A549 (cell line): ENCODE measurements at places on chromosomes 4 and X.

GRCh38 chr4:182828360-182829025, 88.7 kb downstream of the DCTD start:
- no peak for DNase-seq

- no peak for DNase-seq
Measured at GRCh38 chrX:129992181-129992580, 9.7 kb downstream of the BCORL1 start.

GRCh38 chr4:40848251-40848650, 98.5 kb downstream of the NSUN7 start:
- DNase-seq, result no peak

DNA sequence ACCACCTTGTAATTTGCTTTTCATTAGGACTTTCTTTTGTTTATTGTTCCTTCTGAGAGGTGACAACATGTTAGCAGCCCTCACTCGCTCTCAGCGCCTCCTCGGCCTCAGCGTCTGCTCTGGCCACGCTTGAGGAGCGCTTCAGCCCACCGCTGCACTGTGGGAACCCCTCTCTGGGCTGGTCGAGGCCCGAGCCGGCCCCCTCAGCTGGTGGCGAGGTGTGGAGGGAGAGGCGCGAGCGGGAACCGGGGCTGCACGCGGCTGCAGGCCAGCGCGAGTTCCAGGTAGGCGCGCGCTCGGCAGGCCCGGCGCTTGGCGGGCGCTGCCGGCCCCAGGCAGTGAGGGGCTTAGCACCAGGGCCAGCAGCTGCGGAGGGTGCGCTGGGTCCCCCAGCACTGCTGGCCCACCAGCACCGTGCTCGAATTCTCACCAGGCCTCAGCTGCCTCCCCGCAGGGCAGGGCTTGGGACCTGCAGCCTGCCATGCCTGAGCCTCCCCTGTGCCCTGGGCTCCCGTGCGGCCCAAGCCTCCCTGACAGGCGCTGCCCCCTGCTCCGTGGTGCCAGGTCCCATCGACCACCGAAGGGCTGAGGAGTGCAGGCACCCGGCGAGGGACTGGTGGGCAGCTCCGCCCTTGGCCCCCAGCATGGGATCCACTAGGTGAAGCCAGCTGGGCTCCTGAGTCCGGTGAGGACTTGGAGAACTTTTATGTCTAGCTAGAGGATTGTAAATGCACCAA, 9.2 kb upstream of the AP1AR start:
- DNase-seq, result no peak

DNA sequence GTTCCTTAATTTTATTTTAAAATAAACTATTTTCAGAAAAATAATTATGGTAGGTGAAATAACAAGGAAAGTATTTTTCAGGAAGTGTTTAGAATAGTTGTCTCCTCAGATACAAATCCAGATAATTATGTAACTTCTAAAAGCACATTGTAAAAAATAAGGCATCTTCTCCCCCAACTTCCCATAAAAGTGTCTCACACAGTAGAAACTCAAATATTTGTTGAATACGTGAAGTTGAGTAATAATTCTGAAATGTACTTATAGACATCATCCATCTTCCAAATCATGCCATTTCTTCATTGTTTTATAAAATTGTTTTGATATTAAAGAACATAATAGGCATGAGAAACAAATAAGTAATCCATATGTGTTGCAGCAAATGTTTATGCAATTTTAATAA, 18.0 kb downstream of the SHISA3 start:
- DNase-seq, result no peak

DNA sequence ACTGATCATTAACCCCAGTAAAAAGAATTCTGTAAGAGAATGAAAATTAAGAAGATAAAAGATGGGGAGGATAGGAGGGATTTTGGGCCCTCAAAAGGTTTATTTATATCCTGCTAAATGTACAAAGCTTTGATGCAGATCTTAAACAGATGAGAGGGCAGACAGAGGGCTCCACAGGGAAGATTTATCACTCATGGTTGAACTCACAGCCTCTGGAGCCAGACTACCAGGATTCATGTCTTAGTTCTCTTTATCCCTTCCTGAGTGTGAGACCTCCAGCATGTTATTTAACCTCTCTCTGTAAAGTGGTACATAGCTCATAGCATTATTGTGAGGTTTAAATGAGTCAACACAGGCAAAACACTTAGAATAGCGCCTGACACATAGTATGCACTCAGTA, 74.4 kb downstream of the SOWAHB start:
- no peak for DNase-seq

DNA sequence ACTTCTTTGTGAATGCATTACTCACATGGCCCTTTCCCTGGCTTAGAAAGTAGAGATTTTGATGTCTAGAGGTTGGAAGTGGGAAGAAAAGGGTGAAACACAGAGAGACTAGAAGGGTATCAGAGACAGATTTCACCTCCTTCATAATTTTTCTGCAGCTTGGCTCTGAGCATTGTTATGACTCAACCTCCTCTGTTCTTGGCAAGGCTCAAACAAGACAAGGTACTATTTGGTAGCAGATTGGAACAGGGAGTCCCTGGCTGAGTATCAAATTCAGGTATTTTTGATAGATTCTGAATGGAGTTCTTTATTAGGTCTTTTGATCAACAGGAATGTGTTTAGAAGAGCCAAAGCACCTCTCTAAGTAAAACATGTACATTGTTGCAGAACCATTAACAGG, 146.3 kb upstream of the CHRDL1 start:
- DNase-seq, result no peak

DNA sequence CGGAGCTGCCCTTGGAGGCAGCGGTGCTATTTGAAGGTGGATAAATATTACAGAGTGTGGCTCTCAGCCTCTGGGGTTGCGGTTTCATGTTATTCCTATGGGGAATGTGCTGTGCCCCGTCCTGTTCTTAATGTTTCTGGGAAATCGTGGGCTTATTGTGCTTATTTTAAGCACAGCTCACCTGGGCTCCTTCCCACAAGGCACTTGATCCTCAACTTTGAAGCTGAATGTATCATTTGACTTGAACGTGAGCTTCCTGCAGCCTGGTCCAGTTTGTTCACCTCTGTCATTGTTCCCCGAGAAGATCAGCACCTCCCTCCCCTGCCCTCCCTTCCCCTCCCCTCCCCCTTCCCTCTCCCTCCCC, 3.9 kb downstream of the SORCS2 start:
- DNase-seq, result no peak

- no peak for DNase-seq
Measured at GRCh38 chr4:14345356-14345775, 656.9 kb upstream of the CPEB2 start.

- no peak for DNase-seq
Measured at GRCh38 chr4:143397335-143397734, 60.7 kb downstream of the GAB1 start.

DNA sequence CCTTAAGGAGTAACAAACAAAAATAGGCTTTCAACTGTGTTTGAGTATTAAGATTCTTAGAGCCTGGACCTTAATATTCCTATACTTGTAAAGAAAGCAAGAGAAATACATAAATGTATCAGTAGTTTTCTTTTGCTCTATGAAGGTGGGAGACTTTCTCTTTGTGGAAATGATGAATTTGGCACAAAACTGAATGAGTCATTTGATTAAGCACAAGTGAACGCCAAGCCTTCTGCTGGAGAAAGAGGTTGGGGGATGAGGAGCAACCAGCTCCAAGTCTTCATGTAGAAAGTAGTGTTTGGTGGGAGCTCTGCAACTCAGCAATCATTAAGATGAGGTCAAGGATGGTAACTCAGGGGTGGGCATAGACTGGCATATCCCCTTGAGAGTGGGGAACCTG, 49.6 kb downstream of the MEPE start:
- no peak for DNase-seq

DNA sequence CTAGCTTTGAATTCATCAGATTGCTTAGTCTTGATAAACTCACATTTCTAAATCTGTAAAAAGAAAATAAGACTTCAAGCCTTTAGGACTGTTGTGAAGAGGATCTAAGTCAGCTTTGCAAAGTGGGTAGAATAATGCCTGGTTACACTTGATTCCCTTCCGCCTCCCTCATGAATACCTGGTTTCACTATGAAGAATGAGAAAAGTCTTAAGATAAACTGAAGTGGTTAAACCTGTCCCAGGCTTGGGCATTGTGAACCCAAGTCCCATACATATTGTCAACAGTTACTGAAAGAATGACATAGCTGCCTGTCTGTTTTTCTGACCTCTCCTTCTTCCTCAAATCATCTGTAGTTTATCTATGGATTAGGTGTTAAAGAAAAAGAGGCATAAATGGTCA, 16.7 kb upstream of the GBA3 start:
- DNase-seq, result no peak

DNA sequence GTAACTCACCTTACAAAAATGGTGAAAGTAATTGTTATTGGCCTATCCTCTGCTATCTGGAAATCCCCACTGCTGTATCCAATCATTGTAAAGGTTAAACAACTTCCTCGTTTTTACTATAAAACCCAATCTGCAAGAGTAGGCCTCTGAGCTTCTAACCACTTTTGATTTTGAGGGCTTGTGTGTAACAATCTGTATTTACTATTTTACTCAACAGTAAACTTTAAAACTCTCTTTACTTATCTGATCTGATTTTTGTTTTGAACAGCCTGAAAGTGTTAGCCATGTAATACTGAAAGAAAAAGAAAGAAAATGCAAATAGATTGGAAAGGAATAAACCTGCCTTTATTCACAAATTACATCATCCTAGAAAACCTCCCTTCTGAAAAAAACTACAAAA, 63.1 kb downstream of the SLC10A7 start:
- DNase-seq, result no peak
